HCT116 (cell line): ENCODE measurements at places on chromosomes 12 and 14.

DNA sequence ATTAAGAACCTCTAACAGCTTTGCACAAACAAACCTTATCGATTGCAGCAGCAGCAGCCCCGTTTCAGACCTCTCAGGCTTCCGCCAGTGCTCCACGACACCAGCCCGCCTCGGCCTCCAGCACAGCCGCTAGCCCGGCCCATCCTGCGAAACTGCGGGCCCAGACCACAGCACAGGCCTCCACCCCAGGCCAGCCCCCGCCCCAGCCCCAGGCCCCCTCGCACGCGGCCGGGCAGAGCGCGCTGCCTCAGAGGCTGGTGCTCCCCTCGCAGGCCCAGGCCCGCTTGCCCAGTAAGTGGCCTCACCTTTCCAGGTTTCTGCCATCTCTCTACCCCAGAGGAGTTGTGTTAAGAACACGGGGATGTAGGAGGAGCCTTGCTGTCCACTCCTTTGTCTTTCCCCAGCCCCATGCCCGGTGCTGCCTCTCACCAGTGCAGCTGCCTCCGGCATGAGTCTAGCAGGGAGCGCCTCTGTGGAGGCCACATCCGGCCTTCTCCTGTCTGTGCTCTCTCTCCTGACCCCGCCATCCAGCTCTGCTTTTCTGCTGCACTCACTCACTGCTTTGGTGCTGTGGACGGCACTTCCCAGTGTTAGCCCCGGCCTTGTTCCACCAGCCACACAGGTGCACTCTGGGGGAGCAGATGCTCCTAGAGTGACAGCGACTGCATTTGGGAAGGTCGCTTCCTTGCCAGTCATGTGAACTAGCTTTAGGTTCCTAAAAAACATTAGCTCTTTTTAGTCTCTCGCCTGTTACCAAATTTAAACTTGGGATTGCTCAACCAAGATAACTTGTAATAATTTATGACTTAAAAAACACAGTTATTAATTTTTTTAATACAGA lies 71.5 kb downstream of the EP400 start:
- H3K27ac ChIP-seq: no peak overlapping the region
- DNase-seq: no peak
- H3K27me3 ChIP-seq: no peaks in the 10 kb centered on the region
- H3K4me3 ChIP-seq: no peak overlapping the region
- H3K36me3 ChIP-seq: peaks cover 38% of the 10 kb centered on the region

DNA sequence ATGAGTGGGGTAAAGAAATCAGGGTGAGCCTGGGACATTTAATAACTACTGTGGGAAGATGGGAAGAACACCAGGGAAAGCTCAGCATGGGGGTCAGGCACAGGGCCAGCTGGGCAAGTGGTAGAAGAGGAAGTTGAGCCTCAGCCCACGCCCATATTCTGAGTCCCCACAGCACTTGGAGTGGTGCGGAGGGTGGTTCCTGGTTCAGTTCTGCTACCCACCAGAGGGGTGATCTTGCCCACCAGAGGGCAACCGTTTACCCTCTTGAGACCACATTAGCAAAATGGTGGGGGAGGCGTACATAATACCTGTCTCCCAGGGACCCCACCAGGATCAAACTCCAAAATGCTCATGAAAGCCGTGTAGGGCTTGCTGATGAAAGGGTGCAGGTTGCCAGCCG lies 16.8 kb upstream of the ANKRD33 start:
- H3K36me3 ChIP-seq: no peaks in the 10 kb centered on the region
- no peak for DNase-seq
- no peak overlapping the region for H3K27ac ChIP-seq

- H3K36me3 ChIP-seq: peaks cover 36% of the 10 kb centered on the region
- H3K4me1 ChIP-seq: no peaks in the 10 kb centered on the region
- H3K27me3 ChIP-seq: no peaks in the 10 kb centered on the region
Measured at GRCh38 chr14:68879321-68879781, 86.5 kb upstream of the ZFP36L1 start.

- no peaks in the 10 kb centered on the region for H3K4me1 ChIP-seq
- H3K27ac ChIP-seq: no peak overlapping the region
- H3K27me3 ChIP-seq: 0 out of 2 replicates have a peak, but pooled peaks cover 5% of the 10 kb centered on the region
- no peak for DNase-seq
- no peaks in the 10 kb centered on the region for H3K36me3 ChIP-seq
- H3K4me3 ChIP-seq: no peak overlapping the region
Measured at GRCh38 chr14:95941897-95942296, 65.3 kb downstream of the TUNAR start.

DNA sequence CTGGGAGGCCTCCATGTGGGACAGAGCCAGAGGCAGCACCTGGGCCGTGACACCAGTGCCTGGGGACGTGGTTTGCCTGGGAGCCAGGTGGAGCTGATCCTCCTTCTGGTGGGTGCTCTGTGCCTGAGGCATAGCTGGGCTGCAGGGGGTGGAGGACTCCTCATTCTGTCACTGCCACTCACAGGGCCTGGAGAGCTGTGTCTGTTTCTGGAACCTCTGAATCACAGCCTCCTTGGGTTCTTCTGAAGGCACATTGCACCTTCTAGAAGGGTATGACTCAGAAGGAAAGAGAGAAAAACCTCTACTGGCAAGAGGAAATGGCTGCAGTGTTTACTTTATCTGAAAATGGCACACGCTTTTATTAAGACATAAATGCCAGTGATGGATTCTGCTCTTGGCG lies 659.8 kb downstream of the VRK1 start:
- no peaks in the 10 kb centered on the region for H3K36me3 ChIP-seq
- no peak for DNase-seq
- no peaks in the 10 kb centered on the region; the same call in 1 of the 2 replicates for H3K4me1 ChIP-seq
- no peak overlapping the region for H3K4me3 ChIP-seq

DNA sequence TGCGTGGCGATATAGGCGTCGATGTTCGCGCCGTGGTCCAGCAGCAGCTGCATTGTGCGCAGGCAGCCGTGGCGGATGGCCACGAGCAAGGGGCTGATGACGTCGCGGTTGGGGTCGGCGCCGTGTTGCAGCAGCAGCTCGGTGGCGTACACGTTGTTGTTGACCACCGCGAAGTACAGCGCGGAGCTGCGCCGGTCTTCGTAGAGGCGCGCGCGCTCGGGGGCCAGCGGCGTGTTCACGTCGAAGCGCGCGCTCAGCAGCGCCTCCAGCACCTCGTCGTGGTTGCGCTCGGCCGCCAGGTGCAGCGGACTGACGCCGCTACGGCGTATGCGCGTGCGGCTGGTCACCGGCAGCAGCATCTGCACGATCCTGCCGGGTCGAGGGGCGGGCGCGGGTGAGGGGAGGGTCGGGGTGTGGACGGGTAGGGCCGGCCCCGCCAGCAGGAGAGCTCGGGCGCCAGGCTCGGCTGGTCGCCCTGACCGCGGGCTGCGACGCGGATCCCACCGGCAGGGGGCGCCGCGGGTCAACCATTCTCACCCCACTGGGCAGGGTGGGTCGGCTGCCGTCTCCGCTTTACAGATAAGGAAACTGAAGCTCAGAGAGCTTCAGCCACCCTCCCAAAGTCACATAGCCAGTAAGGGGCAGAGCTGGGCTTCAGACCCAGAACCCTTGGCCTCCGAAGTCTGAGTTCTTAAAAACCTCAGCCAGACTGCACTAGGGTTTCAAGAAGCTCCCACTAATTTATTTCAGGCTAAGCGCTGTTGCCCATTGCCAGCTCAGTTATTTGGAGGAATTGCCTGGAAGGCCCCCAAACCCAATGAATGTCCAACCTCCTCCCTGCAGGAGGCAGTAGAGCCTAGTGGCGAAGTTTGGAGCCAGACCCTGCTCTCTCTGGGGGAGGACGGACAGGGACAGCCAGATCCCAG lies 12.4 kb downstream of the FAM181A start:
- H3K4me3 ChIP-seq: no peak overlapping the region
- no peaks in the 10 kb centered on the region for H3K36me3 ChIP-seq
- H3K4me1 ChIP-seq: peaks cover 46% of the 10 kb centered on the region
- DNase-seq: peak; percentile 56

DNA sequence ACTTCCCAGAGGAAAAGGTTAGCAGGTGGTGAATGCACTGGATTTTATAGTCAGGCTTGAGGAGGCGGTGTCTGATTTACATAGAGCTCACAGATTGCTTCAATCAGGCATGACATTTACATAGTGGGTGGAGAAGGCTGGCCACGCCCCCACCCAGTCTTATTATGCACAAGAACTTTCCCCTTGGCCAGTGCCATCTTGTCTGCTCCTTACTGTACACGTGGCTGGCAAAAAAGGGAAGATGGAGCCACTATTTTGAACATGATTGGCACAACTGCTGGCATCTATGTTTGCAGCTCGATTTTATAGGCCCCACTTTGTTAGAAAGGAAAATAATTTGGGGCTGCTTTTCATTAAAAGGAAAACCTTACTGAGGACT lies 10.9 kb upstream of the LGMN start:
- no peaks in the 10 kb centered on the region for H3K36me3 ChIP-seq
- no peaks in the 10 kb centered on the region for H3K27me3 ChIP-seq
- H3K27ac ChIP-seq: peak overlapping the region; percentile 54; the same call in 1 of the 2 replicates
- peaks cover 41% of the 10 kb centered on the region for H3K4me1 ChIP-seq

GRCh38 chr14:94682061-94682516 lies 69.9 kb downstream of the SERPINA3 start:
- no peak overlapping the region for H3K27ac ChIP-seq
- H3K27me3 ChIP-seq: no peaks in the 10 kb centered on the region
- H3K4me1 ChIP-seq: peaks cover 4% of the 10 kb centered on the region; the same call in 1 of the 2 replicates
- no peak overlapping the region for H3K4me3 ChIP-seq

DNA sequence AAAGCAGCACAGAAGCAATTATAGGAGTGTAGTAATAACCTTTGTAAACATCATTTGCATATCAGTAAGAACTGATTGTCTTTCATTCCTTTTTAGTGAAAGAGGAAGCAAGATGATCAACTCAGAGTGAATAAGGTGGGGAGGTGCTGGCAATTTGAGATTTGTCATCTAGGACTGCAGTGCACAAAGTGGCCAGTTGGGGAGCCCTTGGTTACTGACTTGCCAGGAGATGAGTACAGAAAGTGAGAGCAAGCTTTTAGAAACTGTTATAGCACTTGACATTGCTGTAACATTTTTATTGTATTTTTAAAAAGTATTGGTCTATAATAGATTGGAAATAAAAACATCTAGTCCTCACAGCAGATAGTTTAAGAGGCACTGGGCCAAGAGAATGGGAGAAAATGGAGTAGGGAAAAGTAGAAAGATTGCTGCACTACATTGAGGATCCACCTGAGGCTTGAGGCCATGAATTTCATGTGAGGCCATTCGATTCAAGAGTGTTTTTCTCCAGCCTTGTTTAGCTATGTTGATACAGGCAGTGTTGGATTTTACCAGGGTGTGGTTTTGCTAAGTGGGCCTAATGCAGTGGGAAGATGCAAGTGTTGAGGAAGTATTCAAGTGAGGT lies 98.2 kb downstream of the SNAPC1 start:
- no peaks in the 10 kb centered on the region for H3K36me3 ChIP-seq
- no peak overlapping the region for H3K4me3 ChIP-seq
- DNase-seq: peak; percentile 23
- no peaks in the 10 kb centered on the region for H3K27me3 ChIP-seq
- H3K27ac ChIP-seq: no peak overlapping the region

DNA sequence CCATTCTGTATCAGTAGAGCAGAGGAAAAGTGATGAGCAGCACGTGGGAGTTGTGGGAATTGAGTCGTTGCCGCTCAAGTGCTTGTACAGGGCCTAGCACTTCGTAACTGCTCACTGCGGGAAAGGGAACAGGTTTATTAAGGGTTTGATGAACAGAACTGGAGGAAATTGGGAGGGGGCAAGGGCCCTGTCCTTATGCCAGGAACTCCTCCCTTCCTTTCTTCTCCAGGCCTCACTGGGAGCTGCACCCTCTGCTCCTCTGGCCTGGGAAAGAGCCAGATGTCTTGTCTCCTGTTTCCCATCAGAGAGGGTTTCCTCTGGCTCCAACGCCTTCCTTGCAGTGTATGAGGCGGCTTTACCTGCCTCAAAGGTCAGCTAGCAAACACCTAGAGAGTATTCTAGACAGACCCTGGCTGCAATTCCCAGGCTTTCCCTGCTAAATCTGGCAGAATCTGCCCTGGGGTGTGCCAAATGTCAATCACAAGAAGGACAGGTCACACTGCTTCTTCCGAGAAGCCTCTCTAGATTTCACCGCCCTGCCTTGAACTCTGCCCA lies 78.4 kb downstream of the NTF3 start:
- no peak overlapping the region for H3K27ac ChIP-seq
- DNase-seq: no peak
- H3K4me1 ChIP-seq: no peaks in the 10 kb centered on the region
- H3K4me3 ChIP-seq: no peak overlapping the region
- H3K27me3 ChIP-seq: no peaks in the 10 kb centered on the region; the same call in 1 of the 2 replicates

GRCh38 chr12:77060136-77060882 lies 5.1 kb downstream of the E2F7 start:
- H3K4me1 ChIP-seq: peaks cover 27% of the 10 kb centered on the region; the same call in 1 of the 2 replicates
- H3K36me3 ChIP-seq: peaks cover 5% of the 10 kb centered on the region; the same call in 1 of the 2 replicates
- H3K27me3 ChIP-seq: no peaks in the 10 kb centered on the region
- H3K27ac ChIP-seq: no peak overlapping the region
- no peak overlapping the region for H3K4me3 ChIP-seq

GRCh38 chr12:93886533-93887511 lies 209.6 kb downstream of the CRADD start:
- H3K4me3 ChIP-seq: no peak overlapping the region
- no peak overlapping the region for H3K27ac ChIP-seq
- H3K27me3 ChIP-seq: no peaks in the 10 kb centered on the region
- no peak for DNase-seq

- H3K4me3 ChIP-seq: no peak overlapping the region
- no peaks in the 10 kb centered on the region for H3K4me1 ChIP-seq
- no peaks in the 10 kb centered on the region for H3K27me3 ChIP-seq
- DNase-seq: no peak
- no peaks in the 10 kb centered on the region for H3K36me3 ChIP-seq
Measured at GRCh38 chr12:130831246-130831645, 7.8 kb downstream of the STX2 start.

DNA sequence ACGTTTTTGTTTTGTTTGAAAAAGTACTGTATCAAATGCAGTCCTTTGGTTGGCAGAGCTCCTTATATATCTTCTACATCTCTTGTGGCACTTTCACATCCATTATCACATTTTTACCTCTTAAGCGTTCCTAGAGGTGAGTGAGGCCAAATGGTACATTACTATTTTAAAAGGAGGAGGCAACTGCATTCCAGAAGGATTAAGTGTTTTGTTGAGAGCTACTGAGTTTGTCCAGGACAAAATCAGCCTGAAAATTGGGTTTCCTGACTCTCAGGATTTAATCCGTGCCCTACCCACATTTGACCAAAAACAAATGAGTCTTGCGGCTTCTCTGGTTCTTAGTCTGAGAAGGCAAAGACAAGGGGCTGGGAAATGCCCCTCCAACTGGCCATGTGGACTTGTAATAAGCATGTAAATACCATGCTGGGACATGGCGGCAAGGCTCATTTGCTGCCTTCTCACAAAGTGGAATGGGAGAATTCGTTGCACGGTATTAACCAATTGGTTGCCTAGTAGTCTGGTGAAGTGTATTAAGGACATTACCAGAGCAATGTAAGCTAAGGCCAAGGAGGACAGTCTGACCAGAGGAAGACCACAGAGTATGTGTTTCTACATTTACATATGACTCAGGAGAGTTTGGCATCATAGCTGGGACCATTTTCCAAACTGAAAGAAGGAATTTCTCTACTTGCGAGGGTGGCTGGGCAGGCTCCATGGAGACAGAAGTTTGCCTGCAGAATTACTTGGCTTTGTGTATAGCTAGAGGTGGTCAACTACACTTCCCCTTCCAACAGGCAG lies 175.8 kb upstream of the PLXNC1 start:
- no peaks in the 10 kb centered on the region for H3K36me3 ChIP-seq
- H3K4me3 ChIP-seq: no peak overlapping the region
- DNase-seq: no peak
- no peaks in the 10 kb centered on the region for H3K4me1 ChIP-seq
- H3K27me3 ChIP-seq: no peaks in the 10 kb centered on the region
